Non-pigmented ciliary epithelial cell (primary cell): ENCODE measurements at places on chromosomes 13 and 19.

GRCh38 chr13:69910800-69911199 lies 196.8 kb upstream of the ATXN8OS start:
- no peak for DNase-seq

GRCh38 chr13:81487151-81487550 lies 1146.2 kb upstream of the SPRY2 start:
- DNase-seq, result no peak

DNA sequence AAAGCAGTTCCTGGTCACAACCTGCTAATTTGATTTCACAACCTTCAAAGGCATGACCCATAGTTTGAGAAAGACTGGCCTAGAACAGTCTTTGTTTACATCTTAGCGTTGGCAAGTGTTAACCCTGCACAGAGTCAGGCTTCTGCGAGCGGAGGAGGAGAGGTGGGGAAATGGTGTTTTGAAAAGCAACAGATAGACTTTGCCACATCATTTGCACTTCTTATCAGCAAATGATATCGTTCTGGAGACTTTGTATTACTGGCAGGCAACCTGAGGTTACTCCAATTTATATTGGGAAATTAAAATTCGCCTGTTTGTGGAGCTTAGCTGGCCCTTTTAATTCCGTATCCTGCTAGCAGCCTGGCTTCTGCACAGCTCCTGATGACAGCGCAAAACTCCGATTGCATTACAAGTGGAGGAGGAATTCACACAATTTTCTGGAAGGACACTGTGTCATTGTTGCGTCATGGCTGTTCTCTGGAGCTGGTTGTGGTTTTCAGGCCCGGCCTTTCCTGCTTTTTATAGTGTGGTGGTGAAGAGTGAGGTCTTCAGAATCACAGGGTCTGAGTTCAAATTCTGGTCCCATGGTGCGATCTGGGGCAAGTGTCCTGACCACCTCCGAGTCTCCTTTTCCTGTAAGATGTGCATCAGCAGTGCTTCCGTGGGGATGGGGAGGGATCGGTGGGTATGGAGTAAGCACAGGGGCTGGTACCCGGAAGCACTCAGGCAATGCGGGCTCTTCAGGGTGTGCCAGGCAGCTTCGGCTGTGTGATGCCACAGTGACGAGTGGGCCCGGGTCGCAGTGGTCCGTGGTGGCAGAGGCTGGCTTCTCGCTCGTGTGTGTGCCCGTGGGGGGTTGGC lies 49.1 kb upstream of the EHD2 start:
- peak; percentile 93 for DNase-seq

DNA sequence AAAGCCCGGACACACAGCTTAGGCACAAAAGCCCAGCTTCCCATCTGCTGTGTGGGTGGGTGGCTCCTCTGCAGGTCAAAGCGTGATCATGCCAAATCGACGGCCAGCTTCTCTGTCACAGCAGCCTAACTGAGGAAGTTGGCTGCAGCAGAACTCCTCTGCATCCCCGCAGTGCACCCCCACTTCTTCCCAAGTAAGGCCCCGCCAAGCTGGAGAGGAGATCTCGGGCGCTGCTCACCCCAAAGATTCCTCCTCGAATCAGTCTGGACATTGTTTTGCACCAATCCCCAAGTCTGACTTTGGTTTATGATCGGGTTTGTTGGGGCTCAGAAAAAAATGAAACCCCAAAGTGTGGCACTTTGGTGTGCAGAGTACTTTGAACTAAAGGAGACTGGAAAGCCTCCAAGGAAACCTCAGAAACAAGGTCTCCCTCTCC lies 19.7 kb upstream of the CPB2 start:
- no peak for DNase-seq

- no peak for DNase-seq
These were observed 560 bp upstream of the FAM83E start for GRCh38 chr19:48615231-48616040.

DNA sequence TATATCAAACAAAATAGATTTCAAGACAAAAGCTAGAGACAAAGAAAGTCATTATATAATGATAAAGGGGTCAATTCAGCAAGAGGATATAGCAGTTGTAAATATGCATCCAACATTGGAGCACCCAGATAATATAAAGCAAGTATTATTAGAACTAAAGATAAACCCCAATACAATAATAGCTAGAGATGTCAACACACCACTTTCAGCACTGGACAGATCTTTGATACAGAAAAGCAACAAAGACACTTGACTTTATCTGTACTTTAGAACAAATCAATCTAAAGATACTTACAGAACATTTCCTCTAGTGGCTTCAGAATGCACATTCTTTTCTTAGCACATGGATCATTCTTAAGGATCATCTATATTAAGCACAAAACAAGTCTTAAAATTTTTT lies 59.1 kb upstream of the TEX29 start:
- no peak for DNase-seq

DNA sequence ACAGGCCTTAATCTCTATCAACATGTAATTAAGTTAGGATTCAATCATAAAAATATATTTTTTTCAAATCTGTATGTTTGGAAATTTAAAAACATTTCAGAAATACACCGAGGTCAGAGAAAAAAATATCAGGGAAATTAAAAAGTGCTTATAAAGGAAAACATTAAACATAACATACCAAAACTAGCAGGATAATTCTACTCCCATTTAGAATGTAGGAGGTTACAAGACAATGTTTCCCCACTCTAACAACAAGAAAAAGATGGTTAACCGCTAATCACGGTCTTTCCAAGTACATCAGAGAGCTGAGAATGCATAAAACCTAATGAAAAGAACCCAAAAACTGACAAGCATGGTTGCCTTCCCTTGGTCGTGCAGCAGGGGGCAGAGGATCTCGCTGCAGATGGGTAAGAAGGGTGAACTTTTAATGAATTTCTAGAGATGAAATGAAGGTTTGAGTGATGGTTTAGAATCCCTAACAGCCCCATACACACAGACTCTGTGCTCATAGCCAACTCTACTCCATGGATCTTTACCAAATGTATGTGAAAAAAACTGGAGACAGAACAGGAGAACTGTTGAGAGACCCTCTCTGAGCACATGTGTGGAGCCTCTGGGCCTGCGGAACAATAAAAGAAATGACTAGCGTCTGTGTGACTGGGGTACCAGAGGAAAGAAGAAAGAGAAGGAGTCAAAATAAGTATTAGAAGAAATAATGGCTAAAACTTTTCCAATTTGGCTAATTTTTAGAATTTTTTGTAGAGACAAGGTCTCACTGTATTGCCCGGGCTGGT lies 51.3 kb upstream of the LSM14A start:
- DNase-seq, result no peak

- peak; percentile 69 for DNase-seq
These were observed 21.9 kb downstream of the ATP11A start for GRCh38 chr13:112711528-112712265.

DNA sequence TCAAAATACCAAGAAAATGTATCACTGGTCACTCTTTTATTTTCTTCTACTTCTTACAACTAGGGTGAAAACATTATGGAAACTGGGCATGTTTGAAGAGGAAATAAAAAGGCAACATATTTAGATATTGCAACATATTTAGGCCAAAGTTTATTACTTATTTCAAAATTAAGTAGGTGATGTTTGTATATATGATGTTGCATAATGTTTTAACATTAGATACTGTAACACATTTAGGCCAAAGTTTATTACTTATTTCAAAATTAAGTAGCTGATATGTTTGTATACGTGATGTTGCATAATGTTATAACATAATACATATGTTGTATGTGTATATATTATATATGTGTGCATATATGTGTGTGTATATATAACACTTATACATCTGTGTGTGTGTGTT lies 451.3 kb downstream of the LIG4 start:
- no peak for DNase-seq

DNA sequence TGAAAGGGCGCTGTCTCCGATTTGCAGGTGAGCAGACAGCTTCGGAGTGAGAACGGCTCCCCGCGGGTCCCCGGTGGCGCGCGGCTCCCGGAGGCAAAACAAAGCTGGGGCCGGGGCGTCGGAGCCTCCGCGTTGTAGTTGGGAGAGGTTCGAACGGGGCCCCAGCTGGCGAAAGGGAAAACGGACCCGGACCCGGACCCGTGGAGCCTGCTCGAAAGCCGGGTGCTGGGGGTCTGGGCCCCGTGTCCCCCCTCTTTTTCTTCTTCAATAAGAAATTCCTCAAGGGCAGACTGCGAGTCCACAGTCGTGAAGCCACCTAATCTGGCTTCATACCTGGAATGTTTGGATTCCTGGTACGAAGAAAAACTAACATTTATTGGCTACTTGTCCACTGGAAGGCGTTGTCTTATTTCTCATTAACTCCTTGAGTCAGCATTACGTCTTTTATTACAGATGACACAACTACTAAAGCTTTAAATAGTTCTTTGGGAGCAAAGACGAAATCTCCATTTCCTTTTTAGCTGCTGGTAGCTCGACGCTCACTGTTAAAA lies 632 bp upstream of the MTIF3 start:
- no peak for DNase-seq

GRCh38 chr19:1577090-1577928 lies 9.2 kb upstream of the MEX3D start:
- no peak for DNase-seq
